Fibroblast of the conjunctiva (primary cell): ENCODE measurements at places on chromosomes 1 and 21.

DNA sequence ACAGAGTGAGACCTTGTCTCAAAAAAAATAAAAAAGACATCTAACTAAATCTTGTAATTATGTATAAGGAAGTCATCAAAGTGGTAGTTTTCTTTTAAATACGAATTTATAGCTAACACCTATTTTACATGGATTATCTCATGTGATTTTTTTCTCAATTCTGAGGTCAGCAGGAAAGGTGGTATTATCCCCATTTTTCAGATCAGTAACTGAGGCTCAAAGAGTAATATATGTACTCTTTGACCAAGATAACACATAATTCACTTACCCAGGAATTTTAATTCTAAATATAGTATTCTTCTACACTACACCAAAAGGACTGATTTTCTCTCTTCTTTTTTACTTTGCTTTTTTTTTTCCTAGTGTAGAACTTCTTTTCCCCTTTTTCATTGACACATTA, 9.1 kb downstream of the IFT25 start:
- no peak for DNase-seq

DNA sequence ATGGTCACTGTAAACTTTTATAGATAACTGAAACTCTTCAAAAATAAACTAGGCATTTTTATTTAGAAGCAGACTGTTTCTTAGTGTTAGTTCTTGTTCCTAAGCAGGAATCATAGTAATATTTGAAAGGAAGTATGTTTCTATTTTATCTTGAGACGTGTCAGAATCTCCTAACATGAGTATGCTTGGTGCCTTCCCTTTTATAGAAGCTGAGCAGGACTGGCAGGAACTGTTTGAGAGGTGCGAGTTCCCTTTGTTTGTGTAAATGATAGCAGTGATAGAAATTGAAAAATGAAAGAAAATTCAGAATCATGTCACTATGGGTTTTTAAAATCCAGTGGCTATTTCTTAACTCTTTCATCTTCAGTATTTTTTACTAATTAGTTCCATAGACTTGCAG, 56.9 kb downstream of the LRRC8D start:
- DNase-seq: no peak

DNA sequence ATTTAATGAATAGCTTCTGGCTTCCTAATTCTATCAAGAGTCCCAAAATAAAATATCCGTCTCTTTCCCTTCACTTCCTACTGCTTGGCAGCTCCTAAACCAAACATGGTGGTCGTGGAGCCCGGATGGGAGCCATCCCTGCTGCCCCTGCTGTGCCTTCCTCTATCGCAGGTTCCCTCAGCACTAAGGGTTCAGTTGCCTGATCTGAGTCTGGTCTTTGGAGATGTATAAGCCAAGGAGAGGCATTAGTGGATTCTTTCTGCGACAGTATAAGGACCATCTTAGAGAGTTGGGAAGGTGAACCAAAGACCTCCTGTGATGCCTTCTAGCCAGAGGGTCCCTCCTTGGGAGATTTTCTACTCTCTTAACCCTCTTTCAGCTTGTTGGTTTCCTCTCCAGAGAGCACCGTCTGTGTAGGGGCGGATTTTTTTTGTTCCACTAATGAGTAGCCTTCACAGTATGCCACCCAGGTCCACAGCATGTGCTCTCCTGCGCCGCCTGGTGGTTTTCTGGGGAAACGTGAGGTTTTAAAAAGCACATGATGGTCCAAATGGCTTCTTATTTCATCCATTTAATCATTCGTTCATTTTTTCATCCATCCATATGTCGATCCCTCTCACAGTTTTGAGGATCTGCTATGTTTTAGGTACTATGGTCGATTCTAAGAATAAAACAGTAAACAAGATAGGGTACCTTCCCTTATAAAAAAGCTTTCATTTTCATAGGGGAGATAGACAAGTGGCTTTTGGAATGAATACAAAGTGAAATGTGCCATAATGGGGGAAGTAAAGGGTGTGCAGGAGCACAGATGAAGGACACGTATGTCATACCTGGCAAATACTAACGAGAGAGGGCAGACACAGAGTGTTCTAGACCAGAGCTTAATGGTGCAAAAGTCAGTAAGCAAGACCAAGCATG, 71.0 kb downstream of the NFASC start:
- DNase-seq: peak; percentile 14

DNA sequence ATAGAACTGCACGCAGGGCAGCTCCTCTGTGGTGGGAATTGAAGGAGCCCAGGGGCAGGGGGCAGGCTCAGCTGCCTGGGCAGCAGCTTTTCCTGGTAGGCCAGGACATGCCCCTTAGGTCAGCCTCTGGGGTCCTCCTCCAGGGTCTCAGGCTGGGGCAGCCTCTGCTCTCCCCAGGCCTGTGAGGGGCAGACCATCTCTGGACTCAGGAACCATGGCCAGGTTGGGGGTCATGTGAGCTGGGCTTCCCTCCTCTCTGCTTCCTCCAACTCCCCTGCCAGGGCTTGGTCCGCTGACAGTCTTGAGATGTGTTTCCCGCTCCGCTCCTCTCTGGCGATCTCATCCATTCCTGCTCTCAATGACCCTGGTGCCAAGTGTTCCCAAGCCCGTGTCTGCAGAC, 5.7 kb downstream of the C1orf210 start:
- no peak for DNase-seq

DNA sequence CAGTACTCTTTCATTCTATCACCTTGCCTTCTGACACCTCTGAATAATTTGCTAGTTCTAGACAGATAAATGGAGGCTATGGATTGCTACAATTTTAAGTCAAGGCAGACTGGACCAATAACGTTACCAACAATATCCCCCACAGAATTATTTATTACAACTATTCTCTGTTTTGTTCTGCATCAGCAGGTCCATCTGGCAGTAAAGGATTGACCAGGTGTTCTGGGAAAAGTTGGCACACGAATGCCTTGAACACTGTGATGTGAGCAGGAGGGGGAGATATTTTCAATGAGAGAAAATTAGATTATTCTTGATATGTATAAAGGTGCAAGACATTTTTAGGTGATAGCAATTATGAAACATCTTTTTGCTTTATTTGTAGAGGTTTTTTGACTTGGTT, 718.8 kb upstream of the TMPRSS15 start:
- DNase-seq: no peak

DNA sequence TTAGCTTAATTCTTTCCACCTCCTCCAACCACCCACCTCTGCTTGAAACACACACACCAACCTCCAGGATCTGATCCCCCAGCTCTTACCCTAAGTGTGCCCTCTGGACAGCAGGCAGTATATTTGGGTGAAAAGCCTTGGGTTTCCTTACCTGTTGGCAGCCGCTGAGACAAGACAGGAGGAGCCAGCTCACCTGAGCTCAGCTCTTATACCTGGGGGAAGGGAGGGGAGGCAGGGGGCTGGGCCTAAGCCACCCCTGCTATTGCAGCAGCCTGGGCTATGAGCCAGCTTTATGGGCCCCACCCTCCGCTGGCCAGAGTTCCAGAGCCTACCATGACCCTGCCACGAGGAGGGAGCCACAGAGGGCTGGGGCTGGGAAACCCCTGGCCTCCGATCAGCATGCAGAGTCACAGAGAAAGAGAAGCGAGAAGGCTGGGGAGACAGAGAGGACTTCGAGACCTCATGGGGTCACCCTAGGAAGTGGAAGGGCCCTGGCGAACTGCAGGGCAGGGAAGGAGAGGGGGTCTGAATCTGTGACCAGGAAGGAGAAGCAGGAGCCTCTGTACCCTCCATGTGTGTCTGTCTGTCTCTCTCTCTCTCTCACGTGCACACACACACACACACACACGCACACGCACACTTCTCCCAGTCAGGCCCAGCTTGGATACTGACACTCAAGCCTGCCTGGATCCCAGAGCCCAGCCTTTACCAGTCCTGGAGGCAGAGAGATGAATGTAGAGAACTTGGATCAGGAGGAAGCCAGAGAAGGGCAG, at the start of gene S100A14:
Gene S100A14 (minus strand): TSS at position 182 of the 773 bp plus-strand sequence. CDS start 467 bp downstream, outside the sequence.
- DNase-seq: no peak

DNA sequence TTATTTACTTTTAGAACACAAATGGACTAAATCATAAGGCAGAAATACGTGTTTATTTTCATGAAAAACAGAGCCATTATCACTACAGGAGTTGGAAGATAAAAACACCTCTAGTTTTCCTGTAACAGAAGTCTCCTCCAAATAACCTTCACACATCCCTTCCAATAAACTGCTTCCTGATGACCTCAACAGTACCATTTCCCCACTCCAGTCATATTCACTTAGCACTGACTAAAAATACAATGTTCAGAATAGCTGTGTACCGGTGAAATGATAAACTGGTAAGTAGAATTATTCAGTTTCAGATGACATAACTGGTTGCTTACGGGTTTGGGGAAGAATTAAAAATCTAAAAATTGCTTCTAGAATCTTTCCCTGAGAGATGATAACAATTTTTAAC, 137.9 kb downstream of the DENND1B start:
- DNase-seq: no peak

- DNase-seq: no peak
These were observed 13.2 kb downstream of the ZMYND12 start for GRCh38 chr1:42442662-42443061.

- DNase-seq: no peak
These were observed 4.3 kb downstream of the LHX9 start for GRCh38 chr1:197921235-197922069.

GRCh38 chr1:62508187-62508758, 71.4 kb downstream of the USP1 start:
- DNase-seq: peak; percentile 54

DNA sequence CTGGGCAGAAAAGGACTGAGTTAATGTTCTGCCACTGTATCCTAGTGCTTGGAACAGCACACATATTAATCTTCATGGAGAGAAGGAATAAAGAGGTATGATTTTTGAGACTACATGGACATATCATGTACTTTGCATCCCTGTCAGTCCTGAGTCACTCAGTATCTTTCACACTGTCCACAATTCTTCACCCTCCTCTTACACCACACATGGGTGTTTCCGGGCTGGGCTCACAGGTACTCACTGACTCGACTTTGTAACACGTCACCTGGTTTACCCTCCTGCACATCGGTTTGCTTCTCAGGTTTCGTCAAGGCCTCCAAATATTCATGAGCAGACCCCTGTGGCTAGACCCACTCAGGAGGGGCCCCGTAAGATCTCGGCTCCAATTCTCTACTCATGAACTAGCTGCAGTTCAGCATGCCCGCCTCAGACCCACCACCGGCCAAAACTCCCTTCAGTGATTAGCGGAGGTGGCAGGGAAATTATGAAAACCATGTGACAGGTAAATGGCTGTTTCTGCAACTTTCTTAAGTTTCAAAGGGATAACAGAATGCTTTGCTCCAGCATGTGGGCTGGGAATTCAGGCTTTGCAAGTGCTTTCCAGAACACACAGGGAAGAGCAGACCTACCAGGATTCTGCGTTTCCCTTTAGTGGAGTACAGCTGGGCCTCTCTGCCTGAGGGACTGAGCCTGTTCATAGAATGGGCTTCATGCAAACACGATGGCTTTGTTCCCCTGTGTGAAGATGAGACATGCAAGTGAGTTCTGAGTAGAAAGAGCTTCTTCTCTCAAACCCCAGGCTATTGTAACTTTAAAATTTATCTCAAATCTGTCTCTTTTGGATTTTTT, 31.3 kb upstream of the TRABD2B start:
- no peak for DNase-seq

DNA sequence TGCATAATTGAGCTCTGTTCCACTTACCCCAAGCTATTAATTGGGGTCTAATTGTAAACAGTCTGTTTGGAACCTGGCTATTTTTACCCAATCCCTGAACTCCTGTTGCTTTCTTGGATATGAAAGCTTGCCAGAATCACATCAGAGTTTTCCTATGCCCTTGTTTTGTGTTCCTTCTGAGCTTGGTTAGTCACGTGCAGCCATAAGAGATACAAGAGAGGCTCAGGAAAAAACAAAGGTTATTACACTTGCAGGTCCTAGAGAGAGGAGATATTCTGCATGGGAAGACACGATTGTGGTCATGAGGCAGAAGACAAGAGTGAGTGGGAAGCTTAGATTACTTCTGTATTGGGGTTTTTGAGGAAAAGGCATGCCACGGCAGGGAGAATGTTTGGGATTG, 46.0 kb upstream of the RGL1 start:
- DNase-seq: no peak

DNA sequence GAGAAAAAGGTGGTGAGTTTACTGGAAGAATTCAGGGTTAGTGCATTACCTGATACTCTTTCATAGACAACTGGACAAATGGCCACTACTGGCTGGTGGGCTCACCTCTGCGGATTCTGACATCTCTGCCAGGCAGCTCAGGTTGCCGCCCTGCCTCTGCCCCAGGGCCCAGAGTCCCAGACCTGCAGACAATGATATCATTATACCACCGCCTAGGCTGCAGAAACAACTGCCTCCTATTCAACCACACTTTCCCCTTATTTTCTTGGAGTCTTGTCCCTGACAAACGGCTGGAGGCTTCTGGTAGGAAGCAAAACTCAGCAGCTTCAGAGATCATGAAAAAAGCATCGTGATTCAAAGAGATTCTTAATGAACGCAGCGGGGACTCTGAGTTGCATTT, 37.0 kb downstream of the IRF2BP2 start:
- DNase-seq: no peak

GRCh38 chr1:101100674-101101073, 75.1 kb upstream of the DPH5 start:
- DNase-seq: no peak

DNA sequence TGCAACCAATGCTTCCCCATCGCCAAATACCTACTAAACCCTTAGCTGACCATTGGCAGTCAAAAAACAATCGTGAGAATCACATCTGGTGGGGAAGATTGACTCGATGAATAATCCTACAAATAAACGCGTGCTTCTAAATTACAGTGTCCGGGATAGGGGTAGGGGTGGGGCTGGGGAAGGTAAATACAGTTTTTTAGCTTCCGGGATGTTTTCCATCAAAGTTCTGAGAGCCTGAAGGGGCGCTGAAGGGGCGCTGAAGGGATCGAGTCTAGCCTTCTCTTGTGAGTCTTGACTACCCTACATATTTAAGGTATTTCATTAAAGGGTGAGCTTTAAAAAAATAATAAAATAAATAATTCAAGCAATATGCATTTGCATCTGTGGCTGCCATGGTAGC, 40.5 kb downstream of the RRAGC start:
- DNase-seq: no peak

DNA sequence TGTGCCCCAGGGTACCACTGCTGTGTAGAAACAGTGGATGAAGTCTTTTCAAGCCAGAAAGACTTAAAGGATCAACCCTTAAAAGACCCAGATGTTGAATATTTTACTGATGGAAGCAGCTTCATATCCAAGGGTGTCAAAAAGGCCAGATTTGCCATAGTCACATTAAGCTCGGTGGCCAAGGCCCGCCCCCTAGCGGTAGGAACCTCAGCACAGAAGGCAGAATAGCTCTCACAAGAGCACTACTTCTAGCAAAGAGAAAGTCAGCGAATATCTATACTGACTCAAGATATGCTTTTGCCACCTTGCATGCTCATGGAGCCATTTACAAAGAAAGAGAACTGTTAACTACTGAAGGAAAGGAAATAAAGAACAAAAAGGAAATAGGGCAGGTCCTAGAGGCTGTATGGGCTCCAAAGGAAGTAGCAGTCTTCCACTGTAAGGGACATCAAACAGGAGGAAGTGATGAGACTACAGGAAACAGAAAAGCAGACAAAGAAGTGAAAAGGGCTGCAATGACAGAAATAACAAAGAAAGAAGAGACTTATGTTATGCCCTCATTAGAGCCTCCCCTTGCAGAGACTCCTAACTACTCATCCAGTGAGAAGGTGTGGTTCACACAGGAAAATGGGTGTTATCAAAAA, 90.5 kb downstream of the LIPI start:
- no peak for DNase-seq
